ENCODE measurements at places on chromosomes 7 and 10.

GRCh38 chr7:142228537-142229104, 29.2 kb downstream of the PRSS58 start:
- no peak for DNase-seq

DNA sequence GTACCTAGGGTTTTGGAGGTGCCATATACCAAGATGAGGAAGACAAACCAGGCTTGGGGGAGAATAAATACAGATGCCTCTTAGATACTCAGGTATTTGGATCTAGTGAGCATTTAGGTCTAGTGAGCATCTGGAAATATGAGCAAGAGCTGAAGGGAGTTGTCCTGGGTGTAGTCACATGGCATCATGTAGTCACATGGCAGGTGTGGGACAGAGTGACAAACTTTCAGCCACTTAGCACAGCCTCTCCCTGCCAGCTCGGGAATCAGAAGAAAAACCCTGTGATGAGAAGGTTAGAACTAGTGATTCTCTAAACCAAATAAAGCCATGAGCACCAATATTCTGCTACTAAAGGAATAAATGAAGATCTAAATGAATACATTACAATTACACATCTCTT, 24.3 kb downstream of the RGR start:
- DNase-seq: no peak

- DNase-seq: no peak
Measured at GRCh38 chr10:69925111-69925510, 123.4 kb downstream of the COL13A1 start.

- DNase-seq: no peak
Measured at GRCh38 chr10:29671228-29671780, 36.5 kb upstream of the SVIL start.

DNA sequence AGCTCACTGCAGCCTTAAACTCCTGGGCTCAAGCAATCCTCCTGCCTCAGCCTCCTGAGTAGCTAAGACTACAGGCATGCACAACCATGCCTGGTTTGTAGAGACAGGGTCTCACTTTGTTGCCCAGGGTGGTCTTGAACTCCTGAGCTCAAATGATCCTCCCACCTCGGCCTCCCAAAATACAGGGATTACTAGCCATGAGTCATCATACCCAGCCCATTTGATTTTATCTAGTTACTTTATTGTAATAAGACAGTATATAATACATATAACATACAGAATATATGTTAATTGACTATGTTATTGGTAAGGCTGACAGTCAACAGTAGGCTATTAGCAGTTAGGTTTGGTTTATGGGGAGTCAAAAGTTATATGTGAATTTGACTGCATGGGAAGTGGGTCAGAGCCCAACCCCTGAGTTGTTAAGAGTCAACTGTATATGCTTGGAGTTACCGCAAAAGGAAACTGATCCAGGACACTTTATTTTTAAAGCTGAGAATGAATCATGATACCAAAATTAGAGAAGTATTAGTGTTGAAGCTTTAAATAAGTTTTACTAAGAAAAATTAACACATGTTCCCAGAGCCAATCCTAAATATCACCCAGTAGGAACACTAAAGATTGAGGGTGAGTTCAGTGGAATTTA, 20.7 kb upstream of the KMT2E start:
- DNase-seq: no peak

DNA sequence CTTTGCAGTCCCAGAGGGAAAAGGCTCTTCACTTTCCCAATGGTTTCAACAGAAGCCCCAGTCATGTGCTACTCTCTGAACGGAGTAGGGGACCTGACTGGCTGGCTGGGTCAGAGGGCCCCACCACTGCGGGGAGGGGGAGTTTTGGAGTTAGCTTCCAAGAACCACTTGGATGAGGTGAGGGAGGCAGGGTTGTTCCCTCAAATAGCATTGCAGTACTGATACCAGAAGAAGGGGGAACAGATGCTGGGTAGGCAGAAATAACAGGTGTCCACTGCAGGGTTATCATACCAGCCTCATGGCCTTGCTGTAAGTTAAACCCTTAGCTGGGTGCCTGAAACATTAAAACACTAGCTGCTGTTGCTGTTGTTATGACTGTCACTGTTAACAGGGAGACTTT, 131.3 kb downstream of the UBE2H start:
- DNase-seq: no peak

DNA sequence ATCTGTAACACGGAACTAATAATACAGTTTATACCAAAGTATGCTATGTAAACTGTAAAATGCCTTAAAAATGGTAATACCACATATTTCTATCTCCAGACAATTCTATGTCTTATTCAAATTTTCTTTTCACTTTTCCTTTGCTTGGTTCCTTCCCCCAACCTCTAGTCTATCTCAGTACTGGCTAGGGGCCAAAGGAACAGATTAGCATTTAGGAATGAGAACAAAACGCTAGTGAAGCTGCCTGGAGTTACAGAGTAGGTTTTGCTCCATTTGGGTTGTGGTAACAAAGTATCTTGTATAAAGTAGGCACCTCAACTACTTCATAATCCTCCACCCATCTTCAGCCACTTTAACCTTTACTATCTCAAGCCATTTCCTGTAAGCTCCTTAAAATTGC, 94.1 kb downstream of the HBP1 start:
- DNase-seq: no peak

DNA sequence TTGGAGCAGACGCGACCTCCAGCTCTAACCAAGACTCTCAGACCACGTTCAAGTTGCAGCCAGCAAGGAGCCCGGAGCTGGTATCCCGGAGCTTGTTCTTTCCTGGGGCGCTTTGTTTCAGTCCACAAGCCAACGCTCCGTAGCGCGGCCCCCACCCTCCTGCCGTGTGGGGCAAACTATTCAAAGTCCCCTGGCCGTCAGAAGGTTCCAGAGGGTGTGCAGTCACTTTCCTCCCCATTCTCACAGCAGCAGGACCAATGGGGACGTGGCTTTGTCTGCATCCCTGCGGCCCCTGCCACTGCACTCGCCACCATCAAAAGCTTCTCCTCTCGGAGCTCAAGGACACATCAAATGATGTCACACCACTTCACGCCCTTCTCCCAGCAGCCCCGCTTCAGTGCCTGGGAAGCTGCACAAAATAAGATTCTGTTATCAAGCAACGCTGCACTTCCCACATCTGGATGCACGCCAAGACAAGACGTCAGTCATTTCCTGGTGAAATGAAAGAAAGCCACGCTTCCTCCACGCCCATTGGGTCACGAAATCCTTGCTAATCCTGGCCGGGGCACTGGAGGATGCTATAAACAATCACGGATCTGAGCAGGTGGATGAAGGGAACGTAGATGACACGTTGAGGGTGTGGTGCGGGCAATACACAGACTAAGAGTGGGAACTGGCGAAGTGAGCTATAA, 348.2 kb downstream of the PTPRN2 start:
- DNase-seq: peak; percentile 65

GRCh38 chr10:61919646-61920215, 18.2 kb downstream of the ARID5B start:
- DNase-seq: no peak

- DNase-seq: no peak
Measured at GRCh38 chr10:397321-398068, 262.2 kb downstream of the ZMYND11 start.

DNA sequence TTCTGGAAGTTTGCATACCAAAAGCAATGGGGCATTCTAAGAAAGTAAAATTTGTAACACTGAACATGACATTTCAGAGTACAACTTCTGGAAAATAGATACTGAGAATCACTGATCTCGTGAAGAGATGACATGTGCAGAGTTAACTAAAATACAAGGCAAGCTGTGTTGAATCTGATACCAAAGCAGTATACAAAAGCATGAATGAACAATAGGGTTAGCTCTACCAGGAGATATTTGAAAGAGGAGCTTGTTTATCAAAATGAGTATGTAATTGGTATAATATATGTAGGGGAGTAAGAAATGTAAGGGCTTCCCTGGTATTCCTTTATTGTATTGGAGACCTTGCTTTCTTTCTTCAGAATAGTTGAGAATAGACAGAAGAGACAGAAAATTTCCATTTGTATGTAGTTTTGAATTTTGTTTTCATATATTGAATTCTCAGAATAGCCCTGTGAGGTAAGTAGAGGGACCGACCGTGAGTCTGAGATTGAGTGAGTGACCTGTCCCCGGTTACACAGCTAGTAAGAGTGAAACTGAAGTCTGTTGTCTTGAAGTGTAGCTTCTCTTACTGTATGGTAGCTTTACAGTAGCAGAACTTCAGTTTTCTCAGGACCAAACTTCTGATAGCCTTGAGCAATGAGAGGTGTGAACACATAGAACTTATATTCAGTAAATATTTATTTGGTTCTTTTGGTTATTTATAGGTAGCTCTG, 5.0 kb downstream of the HBP1 start:
- DNase-seq: no peak

DNA sequence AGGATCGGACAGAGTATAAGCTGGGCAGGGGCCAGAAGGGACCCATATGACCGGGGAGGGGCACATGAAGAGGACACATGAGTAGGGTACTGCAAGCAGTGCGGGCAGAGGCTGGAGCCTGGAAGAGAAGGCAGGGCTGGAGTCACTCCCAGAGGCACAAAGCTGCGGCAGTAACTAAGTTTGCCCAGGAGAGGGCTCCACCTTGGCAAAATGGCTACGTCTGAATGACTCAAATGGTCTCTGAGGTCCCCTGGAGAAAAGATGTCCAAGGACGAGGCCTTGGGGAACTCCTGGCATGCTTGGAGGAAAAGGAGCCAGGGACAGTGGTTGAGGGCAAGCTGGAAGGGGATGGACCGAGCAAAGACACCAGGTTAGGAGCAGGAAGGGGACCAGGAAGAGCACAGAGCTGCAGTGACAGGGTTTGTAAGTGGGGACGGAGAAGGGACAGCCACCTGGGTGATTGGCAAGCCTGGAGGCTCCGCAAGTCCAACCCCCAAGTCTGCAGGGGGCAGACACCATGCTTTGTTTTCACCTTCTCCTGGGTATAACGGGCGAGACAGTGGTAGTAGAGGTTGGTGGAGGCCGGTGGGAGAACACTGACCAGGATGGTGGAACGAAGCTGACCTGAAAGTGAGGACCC, 43.1 kb upstream of the LBX1 start:
- DNase-seq: peak; percentile 72

- DNase-seq: no peak
Measured at GRCh38 chr7:121516821-121517220, 120.7 kb upstream of the FAM3C start.

DNA sequence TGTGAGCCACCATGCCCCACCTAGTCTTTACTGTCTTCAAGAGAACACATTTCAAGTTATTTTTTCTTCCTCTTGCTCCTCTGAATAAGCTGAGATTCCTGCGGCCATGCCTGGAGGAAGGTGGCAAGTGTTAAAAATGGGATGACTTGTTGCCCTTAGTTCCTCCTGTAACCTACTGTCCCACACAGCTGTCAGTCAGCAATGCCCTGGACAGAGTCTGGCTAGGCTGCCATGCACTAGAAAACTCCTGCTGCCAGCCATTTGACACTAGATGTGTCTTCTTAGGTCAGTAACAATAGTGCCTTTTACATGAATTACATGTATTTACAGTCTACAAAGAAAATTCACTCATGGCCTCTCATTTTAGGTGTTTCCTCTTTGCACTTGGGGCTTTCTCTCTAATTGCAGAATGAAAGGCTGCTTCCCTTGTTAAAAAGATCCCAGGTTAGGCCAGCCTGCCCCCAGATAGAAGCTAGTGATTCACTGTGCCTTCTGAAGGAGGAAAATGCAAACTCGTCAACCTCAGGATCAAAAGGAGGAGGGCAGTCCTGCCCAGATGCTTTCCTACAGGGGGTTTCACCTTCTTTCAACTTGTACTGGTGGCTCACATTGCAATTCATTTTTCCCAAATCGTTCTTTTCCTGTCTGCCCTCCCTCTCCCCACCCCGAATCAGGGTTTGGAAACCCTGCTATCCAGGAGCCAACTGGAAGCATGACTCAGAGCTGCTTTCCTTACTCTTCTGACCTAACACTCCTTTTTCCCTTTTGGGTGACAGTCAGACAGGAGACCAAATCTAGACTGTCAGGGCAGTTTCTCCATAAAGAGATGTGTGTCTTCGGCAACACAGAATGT, 136.6 kb downstream of the SPAG6 start:
- no peak for DNase-seq

GRCh38 chr7:105199386-105199785, 185.4 kb downstream of the KMT2E start:
- DNase-seq: no peak

DNA sequence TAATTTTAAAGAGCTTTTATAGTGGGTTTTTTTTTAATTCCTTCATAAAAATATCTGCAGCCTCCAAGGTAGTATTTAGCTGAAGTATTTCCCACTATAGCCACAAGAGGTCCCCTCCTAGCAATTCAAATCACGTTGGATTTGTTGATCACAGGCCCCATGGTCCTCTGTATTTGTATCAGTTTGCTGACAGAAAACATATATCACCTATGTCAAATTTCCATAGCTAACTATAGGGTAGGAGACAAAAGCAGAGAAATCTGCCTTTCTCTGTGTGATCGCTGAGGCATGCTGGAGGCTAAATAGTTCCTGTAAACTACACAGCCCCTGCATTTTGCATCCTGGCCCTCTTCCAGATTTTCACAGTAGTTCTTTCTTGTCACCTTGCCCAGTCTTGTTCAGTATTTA, 1.7 kb upstream of the CTNNA3 start:
- DNase-seq: peak; percentile 12

- no peak for DNase-seq
Measured at GRCh38 chr7:140635816-140636215, 4.8 kb downstream of the DENND2A start.

DNA sequence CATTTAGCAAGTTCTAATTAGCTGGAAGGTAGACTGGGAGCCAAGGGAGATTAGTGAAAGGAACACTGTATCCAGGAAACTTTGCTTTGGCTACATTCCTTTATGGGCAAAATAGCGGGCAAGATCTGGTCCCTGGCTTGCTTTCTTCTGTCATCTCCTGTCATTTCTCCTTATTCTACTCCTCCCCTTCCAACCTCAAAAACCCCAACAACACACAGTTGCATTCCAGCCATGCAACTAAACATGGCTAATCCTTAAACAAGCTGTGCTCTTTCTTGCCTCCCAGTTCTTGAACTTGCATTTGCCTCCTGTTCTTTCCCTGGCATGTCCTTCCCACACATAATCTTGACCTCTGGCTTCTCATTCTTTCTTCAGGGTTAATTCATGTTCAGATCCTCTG, 59.5 kb upstream of the CDCA7L start:
- DNase-seq: no peak

GRCh38 chr7:133248901-133249300, 4.0 kb upstream of the EXOC4 start:
- no peak for DNase-seq

- DNase-seq: no peak
Measured at GRCh38 chr7:98968621-98969020, 90.3 kb downstream of the TRRAP start.

DNA sequence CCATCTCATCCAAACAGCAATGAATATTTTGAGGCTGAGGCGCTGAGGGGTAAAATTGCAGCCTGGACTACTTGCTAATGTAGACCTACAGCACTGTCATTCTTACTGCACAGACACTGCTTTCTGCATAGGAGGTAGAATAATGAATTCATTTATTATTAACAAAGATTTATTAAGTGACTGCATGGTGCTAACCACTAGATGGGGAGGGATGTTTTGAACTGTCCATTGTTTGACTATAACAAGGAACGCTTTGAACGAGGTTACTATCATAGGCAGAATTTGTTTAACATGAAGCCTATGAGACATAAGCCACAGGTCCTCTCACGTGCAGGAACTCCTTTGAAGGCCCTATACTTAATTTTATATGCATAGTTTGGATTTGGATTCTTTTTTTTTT, 143.8 kb downstream of the CFTR start:
- DNase-seq: no peak

Measured in BE2C (cell line).